Motor neuron (in vitro differentiated cells): ENCODE measurements at places on chromosomes 7 and 10.

DNA sequence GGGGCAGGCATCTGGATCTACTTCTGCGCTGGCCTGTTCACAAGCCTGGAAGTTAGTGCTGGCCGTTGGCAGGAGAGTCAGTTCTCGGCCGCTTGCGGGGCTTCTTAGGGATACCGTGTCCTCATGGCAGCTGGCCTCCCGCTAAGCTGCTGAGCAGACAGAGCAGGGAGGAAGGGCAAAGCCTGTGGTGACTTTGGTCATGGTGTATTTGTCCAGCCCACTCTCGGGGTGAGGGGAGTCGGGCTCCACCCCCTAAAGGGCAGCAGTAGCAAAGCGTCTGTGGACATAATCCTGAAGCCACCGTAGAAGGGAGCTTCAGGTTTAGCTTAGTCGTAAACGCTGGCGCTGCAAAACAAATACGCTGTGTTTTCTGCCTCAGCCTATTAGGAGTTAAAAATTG is 12.2 kb downstream of the UBE3C start:
- ATAC-seq = peak; percentile 70

- peak; percentile 85 for ATAC-seq
Observed at GRCh38 chr7:47720141-47720906, 138.4 kb upstream of the TNS3 start.

- peak; percentile 77 for ATAC-seq
Observed at GRCh38 chr10:26739071-26739631, 41.6 kb downstream of the PDSS1 start.

- ATAC-seq = no peak
Observed at GRCh38 chr7:105345003-105345402, 43.7 kb downstream of the SRPK2 start.

DNA sequence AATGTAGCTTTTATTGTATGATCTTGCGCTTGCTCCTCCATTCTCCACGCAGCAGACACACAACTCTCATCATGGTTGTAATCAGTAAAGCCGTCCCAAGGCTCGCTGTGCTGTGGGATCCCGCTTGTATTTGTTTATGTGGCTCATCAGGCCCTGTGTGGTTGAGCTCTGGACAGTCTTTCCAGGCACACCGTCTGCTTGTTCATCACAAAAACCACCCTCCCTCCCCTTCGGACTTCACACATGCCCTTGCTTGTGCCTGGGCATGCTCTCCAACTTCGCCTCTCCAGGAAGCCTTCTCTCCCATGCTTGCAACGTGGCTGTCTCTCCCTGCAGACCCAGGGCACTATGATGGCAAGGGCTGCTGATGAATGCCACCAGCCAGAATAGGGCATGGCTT is 62.4 kb downstream of the HK1 start:
- no peak for ATAC-seq

GRCh38 chr7:80611779-80612178 is 26.7 kb upstream of the CD36 start:
- no peak for ATAC-seq

DNA sequence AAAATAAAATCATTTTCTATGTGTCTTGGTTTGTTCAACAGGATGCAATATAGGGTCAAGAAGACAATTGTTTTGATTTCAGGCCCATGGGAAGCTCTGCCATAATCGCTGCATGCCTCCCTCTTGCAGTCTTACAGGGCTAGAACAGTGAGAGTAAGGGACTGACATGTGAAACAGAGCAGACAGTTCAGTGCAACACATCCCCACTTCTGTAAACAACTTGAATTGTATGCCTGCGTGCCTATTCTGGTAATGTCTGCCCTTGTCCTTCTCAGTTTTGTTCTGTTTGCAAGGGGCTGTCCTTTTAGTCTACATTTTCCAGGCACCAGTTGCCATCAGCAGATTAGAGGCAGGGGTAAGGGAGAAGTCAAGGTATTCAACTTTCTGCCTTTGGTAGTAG is 34.8 kb upstream of the GPR37 start:
- no peak for ATAC-seq

DNA sequence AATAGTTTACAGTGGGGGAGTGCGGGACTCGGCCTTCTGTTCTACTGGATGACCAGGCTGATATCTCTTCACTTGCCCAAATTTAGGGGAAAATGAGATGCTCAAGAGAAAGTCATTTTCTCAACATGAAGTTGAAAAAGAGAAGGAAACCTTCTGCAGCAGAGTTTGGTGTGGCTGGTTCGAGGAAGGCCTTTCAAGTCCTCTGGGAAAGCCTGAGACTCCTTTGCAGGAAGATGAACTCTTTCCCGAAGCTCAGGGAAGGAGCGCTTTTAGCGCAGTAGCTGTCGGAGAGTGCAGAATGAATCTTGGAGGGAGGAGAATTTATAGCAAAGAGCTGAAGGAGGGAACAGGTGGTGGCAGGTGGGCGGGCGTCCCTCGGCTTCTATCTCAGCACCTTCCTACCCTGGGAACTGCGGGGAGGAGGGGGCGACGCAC is at the start of gene ATOH7:
TSS of gene ATOH7 (minus strand) at position 297 of the 435 bp plus-strand sequence. CDS start 436 bp downstream, outside the sequence.
- no peak for ATAC-seq
